NCI-H2029 treated with DMSO at 0.1 percent for 48 hours (cell line): ENCODE measurements at places on chromosomes 12 and 14.

DNA sequence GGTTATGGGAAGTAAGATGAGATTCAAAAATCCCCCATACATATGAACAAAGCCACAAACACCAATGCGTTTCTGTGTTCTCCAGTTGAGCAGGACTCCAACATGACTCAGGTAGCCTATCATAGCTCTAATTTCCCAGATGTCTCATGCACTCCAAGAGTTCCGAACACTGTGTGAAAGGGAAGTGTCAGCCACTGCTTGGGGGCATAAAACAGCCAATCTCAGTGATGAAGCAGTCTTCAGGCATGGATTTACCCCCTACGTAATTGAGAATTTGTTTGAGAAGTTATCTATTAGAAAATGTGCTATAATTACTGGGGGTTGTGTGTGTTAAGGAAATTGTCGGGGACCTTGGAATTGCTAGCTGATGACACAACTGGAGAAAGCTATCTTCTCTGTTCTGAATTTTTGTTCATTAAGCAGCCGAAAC lies 153.9 kb upstream of the AVPR1A start:
- DNase-seq = no peak

DNA sequence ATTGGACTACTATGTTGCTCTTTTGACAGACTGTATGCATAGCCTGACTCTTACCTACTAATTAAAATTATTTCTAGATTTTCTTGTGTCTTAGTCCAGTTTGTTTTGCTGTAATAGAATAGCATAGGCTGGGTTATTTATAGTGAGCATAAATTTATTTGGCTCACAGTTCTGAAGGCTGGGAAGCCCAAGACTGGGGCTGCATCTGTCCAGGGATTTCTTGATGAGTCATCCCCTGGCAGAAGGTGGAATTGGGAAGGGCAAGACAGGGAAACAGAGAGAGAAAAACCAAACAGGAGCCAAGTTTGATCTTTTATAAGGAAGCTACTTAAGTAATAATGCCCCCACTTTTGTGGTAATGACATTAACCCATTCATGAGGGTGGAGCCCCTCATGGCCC lies 759.2 kb upstream of the LRFN5 start:
- DNase-seq = no peak

DNA sequence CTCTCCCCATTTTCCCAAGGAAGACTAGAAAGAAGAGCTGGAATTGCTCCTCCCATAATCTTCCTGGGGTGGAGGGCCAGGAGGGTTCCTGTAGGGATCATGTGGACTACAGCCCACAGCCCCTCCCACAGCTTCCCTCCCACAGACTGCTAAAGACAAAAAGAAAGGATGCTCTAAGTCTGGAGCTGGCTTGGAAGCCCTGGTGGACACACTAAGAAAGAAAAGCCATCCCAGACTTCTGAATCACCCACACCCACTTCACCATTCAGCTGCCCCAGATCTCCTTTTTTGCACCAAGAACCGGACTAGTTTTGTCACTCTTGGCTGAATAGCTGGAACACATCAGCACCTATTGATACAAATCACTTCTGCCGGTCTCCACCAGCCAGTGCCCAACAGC lies 56.8 kb upstream of the PLXNC1 start:
- DNase-seq = no peak

DNA sequence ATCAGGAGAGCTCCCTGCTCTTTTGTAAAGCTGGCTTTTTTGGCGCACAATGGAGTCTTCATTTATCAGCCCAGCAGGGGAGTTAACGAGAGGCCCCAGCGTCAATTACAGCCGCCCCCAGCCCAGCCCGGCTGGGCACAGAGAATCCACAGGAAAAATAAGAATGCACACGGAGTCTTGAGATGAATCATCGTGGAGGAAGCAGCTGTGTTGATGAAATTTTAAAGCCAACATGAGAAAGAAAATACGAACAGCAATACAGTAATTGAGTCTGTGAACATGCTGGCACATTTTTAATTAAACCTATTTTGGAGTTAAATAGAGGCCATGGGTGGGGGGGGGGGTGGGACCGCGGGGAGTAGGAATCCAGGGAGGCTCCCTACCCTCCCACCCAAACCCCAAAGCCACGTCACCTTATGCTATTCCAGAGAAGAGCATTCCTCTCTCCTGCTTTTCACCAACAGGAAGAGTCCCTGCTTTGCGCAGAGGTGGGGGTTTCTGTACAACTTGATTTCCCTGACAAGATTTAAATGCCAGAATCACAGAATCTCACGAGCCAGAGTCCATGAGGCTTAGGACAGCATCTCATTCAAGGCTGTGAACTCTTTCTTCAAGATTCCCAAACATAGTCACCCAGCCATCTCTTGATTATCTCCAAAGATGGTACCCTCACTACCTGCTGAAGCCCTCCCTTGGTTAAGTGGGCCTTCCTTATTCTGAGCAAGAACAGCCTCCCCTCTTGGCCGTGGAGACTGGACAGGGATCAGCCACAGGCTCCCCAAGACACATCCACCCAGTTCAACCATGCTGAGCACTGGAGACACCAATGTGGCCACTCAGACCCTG lies 50.3 kb downstream of the CCNK start:
- no peak for DNase-seq

GRCh38 chr14:79764323-79764722 lies 447.0 kb downstream of the DIO2 start:
- DNase-seq = no peak

DNA sequence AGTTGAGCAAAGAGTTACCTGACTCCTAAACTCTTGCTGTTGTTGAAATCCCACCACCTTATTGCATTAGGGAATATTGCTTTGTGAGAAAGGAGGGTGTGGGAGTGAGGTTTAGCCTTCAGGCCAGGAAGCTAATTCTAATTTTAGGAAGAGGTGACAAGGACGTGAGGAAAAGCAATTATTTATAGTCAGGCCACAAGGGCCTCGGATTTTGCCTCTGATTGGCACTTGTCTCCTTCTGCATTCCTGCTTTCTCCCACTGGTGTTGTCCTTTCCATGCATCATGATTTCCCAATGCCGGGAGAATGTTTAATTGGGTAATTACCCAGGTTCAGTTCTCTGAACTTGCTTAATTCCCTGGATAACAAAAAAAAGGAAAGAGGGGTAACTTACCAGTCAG lies 37.9 kb upstream of the SLC38A2 start:
- no peak for DNase-seq

DNA sequence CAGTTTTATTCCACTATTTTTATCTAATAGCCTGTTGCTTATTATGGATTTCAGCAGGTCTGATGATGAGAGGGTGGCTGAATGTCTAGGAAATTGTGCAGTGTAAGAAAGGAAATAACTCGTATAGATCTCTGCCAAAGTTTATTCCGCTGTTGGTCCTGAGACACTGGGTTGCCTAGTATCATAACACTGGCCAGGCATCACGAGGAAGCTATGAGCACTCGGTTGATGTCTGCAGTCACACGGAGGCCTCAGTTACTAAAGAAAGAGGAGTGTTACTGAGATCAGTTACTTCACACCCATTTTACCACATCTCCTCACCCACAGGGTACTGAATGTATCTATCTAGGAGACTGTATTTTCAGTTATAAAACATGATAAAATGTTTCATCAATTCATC lies 21.9 kb downstream of the BHLHE41 start:
- no peak for DNase-seq

DNA sequence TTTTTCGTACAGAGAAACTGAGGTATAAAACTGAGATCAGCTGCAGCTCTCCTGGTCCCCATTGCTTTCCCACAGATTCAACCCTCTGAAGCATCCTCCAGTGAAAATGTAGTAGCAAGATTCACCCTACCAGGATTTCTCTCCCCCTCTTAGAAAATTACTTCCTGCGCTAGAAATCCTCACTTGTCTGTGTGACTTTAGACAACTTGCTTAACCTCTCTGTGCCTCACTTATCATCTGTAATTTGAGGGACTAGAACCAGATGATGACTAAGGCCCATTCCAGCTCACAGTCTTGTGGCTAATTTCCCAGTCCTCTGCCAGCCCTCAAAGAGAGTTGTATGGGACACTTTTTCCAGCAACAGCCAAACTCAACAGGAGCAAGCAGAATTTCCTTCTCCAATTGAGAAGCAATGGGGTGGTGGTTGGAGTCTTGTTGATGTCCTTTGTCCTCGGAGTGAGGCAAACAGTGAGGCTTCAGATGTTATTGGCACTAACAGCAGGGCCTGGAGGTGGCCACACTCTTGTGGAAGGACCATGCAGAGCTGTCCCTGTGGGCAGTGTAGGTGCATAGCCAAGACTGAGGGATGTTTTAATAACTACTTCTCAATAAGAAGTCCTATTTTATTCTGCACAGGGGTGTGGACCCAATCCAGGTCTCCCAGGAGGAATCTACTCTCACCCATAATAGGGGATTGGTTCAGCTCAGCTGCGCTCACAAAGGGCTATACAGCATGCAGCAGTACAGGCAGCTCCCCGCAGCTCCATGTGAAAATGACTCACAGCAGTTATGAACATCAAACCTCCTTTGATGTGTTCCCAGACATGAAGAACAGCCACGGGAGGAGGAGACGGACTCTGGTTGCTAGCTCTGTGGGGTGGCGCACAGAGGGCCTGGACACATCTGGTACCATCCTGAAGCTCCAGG lies 200.1 kb downstream of the DAD1 start:
- DNase-seq = no peak

DNA sequence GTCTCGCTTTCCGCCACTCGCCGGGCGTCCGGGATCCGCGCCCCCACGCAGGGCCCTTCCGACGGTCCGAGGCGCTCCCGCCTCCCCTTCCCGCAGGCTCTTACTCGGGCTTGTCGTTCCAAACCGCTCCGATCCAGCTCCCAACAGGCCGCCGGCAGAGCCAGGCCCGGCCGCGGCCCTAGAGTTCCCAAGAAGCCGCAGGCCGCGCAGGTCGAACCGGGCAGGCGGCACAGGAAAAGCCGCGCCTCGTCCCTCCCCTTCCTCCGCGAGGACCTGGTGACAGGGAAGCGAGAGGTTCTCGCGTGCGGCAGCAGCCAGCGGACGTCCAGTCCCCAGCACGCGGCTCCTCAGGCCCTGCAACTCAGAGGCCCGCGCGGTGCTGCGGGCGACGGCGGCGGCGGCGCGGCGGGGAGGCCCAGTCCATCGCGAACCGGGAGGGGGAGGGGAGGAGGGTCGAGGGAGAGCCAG lies 272 bp downstream of the HECTD1 start:
- DNase-seq = no peak

- no peak for DNase-seq
Observed at GRCh38 chr14:83044001-83044400, 1510.3 kb upstream of the SEL1L start.

DNA sequence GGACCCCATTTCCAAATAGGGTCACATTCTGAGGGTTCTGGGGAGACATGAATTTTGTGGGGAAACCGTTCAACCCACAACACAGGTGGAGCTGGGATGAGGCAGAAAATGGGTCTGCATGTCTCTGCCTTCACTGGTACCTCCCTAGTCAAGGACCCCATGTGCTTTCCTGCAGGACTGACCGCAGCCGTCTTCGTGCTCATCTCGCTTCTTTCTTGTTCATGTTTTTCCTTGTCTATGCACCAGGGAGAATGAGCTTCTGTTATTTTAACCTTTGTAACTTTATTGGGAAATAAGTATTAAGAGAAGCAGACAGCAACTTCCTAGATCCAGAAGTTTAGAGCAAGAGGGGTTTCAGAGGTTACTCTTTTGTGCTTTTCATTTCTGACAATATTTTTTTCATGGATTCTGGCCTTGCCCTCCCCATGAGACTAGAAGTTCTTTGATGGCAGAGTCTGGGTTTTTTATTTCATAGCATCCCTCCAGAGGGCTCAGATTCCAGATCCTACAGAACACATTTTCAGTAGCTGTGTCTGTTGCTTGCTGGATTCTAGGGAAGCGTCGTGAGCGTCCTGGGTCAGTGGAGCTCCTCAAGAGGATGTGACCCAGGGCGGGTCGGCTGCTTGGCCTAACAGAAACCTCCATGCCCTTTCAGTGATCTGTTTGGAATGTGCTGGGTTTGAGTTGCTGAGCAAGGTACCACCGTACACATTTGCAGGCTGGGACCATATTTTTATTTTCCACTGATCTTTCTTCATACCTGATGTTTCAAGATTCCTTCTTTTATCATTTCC lies 104.2 kb downstream of the ADGRD1 start:
- DNase-seq = no peak

DNA sequence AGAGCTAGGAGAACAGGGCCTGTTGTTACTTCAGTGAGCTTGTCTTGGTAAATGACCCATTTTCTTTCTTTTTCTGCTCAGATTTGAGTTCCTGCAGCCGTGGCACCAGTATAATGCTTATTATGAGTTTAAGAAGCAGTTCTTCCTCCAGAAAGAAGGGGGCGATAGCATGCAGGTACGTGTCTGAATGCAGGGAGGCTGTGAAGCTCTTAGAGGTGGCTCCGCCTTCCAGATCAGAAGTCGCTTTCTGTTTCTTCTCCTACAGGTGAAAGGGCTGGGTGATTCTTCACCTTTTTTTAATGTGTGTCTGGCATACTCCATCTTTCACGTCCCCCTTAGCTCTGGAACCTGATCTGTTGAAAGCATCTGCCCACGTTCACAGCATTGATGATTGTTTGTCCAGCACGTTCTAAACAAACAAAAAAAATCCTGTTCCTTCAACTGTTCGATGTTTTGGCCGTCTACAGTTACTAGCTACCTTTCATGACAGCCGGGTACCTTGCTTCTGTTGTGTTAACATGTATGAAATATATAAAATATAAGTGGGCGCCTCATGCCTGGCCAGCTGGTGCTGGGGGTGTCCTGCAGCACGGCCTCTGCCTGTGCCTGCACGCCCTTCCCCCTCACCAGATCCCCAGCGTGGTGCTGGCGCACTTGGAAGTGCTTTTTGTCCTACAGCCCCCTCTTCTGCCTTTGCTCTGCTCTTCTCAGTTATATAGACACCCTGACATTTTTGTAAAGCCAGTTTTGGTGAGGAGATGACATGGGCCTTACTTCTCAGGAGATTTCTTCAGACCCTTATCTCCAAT lies 44.6 kb downstream of the SFSWAP start:
- peak; percentile 23 for DNase-seq

- DNase-seq = no peak
Observed at GRCh38 chr12:7984900-7985299, 47.6 kb upstream of the FOXJ2 start.

GRCh38 chr12:130711756-130712155 lies 4.3 kb downstream of the RIMBP2 start:
- no peak for DNase-seq

DNA sequence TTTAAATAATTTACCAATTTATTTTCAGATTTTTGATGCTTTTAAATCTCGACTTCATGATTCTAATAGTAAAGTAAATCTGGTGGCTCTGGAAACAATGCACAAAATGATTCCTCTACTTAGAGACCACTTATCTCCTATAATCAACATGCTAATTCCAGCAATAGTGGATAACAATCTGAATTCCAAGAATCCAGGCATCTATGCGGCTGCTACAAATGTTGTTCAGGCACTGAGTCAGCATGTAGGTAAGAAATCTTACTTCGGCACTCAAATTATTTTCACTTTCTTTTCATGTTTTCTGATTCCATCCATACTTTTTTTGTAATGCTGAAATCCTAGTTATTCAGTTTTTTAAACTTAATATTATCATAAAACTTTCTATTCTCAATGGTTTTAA lies 15.5 kb upstream of the PRPF39 start:
- DNase-seq = no peak

- DNase-seq = no peak
Observed at GRCh38 chr12:45232146-45232755, 16.4 kb downstream of the ANO6 start.
